ENCODE measurements at places on chromosomes 5 and 9.

- no peak for DNase-seq
These were observed 219.9 kb downstream of the COX7C start for GRCh38 chr5:86837610-86838009.

GRCh38 chr5:55935371-55935770 lies 59.4 kb downstream of the IL6ST start:
- no peak for DNase-seq

DNA sequence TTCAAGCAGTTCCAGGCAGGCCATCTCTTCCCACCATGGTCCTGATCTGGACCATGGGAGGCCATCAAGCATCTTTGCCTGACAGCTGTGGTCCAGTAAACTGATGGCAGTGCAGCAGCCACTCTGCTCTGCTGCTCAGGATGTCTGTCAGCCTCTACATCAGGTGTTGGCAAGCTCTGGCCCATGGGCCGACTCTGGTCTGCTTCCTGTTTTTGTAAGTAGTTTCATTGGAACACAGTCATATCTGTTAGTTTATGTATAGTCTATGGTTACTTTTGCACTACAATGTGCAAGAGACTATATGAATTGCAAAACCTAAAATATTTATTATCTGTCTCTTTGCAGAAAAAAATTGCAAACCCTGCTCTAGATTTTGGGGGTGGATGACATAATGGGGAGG lies 225.0 kb downstream of the KCTD16 start:
- no peak for DNase-seq

- no peak for DNase-seq
These were observed 1.3 kb upstream of the ZBTB34 start for GRCh38 chr9:126859111-126859510.

DNA sequence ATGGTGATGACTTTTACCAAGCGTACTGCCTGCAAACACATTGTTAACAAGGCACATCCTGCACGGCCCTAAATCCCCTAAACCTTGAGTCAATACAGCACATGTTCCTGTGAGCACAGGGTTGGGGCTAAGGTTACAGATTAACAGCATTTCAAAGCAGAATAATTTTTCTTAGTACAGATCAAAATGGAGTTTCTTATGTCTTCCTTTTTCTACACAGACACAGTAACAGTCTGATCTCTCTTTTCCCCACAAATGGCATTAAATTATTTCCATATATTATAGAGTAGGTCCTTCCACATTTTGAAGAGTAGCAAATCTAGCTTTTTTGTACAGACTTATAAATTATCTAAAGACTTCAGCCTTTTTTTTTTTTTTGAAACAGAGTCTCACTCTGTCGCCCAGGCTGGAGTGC lies 1.6 kb upstream of the TMEM141 start:
- no peak for DNase-seq

DNA sequence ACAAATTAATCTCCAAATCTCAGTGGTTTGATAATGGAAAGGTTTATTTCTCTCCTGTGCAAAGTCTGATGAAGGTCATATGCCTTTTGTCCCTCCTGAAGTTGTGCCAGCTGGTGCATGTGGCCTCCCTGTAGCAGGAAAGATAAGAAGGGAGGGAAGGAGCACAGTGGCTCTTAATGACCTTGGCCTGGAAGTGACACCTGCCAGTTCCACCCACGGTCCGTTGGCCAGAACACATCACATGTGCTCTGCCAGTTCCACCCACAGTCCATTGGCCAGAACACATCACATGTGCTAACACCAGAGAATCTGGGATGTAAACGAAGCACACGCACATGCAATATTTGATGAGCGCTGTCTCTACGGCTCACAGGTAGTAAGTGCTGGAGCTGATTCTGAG lies 130.9 kb downstream of the DOCK2 start:
- peak; percentile 63 for DNase-seq

GRCh38 chr5:30932273-30933017 lies 261.0 kb upstream of the CDH6 start:
- no peak for DNase-seq

GRCh38 chr9:133665096-133665495 lies 28.9 kb downstream of the DBH start:
- DNase-seq: no peak

DNA sequence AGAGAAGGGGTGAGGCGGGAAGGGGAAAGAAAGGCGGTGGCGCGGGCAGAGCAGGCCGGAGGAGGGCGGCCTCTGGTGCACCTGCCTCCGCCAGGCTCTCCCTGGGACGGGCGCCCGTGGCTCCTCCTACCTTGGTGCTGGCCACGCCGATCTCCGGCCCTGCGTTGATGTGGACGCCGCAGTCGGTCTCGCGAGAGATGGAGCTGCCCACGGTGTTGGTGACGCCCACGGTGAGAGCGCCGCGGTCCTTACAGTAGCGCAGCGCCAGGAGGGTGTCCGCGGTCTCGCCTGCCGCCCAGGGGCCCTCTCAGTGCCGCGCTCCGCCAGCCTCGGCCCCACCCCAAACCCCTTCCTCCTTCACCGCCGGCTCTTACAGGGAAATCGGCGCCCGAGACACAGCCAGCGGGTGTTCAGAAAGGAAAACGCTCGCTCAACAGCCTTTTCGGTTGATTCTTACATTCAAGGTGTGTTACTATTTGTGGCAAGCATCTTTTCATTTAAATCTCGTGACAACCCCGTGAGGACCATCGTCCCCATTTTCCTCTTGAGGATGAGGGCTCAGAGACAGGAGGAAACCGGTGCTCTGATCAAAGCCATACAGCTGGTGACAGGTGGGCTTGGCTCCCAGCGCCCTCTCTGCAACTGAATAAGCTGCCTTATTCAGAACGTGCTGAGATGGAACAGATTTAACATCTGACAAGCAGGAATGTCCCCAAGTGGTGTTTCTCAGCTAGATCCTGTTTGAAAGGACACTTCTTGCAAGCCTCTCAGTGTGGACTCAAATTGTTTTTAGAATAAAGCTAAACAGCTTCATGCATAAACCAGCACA lies 22.0 kb upstream of the MAPK9 start:
- peak; percentile 72 for DNase-seq

DNA sequence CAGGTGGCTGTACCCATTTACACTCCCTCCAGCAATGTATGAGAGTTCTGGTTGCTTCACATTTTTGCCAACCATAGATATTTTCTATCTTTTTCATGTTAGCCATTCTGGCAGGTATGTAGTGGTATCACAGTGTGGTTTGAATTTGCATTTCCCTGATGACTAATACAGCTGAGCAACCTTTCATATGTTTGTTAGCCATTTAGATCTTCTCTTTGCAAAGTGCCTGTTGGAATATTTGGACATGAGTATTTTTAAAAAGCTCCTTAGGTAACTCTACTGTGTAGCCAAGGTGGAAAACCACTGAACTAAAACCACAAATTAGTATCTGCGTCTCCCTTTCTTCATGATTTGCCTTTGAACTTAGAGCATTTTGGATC lies 31.9 kb downstream of the IRF1 start:
- peak; percentile 50 for DNase-seq

GRCh38 chr5:168883281-168883741 lies 304.1 kb upstream of the PANK3 start:
- DNase-seq: no peak

DNA sequence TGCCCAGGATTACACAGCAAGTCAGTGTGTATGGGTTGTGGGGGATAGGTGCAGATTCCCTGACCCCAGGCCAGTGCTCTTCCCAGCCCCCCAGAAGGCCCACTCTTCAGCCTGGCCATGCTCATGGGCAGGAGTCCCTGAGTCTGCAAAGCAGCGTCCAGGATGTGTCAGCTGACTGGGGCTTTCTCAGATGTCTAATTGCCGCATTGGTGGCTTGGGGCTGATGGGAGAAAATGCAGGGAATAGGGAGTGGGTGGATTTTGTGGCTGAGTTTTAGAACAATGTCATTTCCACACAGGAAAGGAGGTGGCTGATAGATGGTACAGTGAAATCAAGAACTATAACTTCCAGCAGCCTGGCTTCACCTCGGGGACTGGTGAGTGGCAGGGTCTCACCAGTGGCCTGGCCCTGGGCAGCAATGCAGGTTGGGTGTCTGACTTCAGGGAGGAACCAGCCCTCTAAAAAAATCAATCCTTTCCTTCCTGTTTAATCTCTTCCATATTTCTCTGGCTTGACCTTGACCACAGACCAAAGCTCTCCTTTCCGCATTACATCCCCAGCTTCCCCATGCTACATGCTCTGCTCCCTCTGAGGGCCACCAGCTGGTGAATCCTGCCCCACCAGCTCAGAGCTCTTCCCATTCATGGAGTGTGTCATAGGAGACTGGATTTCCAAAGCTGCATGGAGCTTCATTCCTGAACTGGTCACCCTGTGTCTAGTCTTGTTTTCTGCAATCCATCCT lies 14.2 kb downstream of the GLIPR2 start:
- no peak for DNase-seq

DNA sequence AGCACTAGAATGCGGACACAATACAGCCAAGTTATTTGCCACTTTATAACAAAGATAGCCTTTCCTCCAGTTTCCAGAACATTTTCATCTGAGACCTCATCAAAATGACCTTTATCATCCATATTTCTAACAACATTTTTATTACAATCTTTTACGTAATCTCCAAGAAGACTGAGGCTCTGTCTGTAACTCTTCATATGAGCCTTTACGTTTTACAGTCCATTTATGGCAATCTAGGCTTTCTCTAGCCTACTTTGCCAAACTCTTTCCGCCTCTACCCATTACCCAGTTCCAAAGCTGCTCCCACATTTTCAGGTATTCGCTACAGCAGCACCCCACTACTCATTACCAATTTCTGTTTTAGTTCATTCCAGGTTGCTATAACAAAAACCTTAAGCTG lies 8.2 kb upstream of the SEMA5A start:
- DNase-seq: no peak

DNA sequence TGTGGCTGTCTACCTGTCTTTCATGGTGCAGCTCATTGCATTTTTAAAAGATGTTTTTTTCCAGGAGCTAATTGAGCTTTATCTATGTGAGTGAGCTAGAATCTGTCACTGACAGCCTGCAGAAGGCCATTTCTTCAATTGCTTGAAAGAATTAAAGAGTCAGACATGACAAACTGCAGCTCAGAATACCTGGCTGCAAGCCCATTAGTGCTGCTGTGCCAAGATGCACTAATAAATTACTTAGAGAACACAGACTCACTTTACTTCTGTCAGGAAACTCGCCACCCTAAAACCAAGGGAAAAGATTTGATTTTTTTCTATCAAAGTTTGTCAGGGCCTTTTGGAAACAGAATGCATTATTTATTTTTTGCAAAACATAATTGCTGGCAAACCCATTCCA lies 368.3 kb downstream of the CAAP1 start:
- no peak for DNase-seq

Data from OCI-M1 (cell line).